Stimulated activated CD4-positive, alpha-beta T cell treated with anti-CD3 and anti-CD28 coated beads, TNF-alpha, amount 100 ng/mL, for 1 hour (primary cell): ENCODE measurements at places on chromosomes 4 and X.

DNA sequence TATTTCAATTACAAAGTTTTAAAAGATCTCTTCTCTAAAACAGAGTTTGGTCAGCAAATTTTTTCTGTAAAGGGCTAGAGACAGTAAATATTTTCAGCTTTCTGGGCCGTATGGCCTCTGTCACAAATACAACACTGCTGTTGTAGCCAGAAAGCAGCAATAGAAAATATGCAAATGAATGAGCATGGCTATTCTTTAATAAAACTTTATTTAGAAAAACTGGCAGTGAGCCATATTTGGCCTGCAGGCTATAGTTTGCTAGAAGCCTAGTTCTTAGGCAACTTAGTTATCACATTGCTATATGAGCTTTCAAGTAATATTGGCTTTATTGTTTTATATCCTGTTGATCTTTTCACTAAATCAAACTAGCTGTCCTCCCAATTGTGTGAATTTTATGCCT lies 26.5 kb upstream of the XK start:
- DNase-seq, result no peak

DNA sequence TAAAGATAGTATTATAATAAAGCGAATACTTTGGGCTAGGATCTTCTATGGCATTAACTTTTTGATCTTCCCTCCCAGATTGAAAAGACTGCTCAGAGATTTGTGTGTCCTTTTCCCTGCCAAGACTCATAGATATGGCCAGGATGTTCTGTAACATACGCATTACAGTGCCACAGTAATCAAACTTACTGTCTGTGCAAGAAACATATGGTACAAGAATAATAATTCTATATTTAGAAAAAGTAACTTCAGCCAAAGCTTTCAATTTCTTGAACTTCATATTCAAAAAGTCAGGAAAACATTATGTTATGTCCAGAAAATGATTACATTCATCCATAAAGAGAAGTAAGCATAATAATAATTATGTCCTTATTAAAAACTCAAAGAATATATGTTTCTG lies 100.9 kb upstream of the GUCY1A1 start:
- no peak for DNase-seq

GRCh38 chr4:8323947-8324555 lies 54.5 kb downstream of the HTRA3 start:
- no peak for DNase-seq

GRCh38 chr4:46274717-46275116 lies 115.2 kb downstream of the GABRA2 start:
- no peak for DNase-seq

- no peak for DNase-seq
These were observed 1240.9 kb downstream of the STIM2 start for GRCh38 chr4:28101583-28101982.
